Stimulated activated CD8-positive, alpha-beta memory T cell treated with anti-CD3 and anti-CD28 coated beads, Interleukin-15, amount 100 ng/mL, for 24 hours (primary cell): ENCODE measurements at places on chromosomes 5 and 9.

- DNase-seq = no peak
Measured at GRCh38 chr5:33997331-33997983, 10.4 kb downstream of the AMACR start.

DNA sequence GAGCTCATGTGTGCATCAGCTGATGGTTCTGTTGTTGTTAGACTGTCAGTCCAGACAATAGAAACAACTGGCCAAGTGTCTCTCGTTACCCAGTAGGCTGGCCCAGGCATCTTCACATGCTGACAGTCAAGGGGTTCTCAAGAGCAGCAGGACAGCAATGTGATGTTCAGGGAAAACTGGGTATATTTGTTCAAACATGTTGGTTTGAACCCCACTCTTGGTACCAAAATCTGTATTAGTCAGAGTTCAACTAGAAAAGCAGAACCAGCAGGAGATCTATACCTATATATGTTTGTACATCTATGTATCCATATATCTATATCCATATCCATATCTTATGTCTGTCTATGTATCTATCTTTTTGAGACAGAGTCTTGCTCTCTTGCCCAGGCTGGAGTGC, 108.1 kb downstream of the LRRC70 start:
- no peak for DNase-seq

DNA sequence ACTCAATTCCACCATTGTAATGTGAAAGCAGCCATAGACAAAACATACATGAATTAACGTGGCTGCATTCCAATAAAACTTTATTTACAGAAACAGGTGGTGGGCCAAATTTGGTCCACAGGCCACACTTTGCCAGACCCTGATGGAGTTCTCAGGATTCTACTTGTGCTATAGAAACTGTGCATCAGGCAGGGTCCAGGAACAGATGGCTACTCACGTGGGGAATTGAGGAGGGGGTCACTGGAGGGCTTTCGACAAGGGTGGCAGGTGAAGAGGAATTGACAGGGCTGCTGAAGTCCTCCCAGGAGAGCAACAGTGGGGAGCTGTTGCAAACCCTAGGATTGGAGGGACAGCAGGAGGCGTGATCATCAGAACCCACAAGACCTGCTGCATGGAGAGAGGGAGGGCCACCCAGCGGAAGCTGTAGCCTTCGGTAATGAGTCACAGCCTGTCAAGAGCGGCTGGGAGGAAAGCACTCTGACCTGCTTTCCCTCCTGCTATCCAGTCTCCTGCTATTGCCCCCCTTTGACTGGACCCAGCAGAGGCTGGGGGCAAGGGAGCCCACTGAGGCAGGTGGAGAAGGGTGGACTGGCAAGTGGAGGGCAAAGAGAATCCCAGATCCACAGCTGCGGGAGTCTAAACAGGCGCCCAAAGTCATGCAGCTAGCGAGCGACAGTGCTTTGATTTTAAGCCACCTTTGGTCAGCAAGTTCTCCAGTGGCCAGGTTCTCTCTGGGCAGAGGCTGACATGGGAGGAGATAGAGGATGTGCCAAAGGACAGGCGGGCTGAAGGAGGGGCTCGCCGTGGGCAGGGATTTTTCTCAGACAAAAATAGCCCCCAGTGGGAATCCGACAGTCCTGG, 138.3 kb upstream of the SMIM23 start:
- DNase-seq = no peak

GRCh38 chr5:171701100-171701541, 84.5 kb upstream of the SMIM23 start:
- no peak for DNase-seq

- DNase-seq = no peak
Measured at GRCh38 chr5:9454012-9454481, 91.8 kb downstream of the SEMA5A start.

DNA sequence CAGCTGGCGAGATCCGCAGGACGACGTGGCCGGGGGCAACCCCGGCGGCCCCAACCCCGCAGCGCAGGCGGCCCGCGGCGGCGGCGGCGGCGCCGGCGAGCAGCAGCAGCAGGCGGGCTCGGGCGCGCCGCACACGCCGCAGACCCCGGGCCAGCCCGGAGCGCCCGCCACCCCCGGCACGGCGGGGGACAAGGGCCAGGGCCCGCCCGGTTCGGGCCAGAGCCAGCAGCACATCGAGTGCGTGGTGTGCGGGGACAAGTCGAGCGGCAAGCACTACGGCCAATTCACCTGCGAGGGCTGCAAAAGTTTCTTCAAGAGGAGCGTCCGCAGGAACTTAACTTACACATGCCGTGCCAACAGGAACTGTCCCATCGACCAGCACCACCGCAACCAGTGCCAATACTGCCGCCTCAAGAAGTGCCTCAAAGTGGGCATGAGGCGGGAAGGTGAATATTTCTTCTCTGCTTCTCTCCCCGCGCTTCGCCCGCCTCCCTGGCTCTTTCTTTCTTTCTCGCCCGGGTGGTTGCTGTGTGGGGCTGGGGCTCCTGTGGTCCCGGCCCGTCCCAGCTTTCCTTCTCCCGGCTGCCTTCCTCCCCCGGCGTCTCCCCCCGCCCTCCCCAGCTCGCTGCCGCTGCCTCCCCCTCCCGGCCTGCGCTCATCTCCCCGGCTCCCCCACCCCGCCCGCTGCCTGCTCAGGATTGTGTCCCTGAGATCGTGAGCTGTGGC, 2.2 kb downstream of the NR2F1 start:
- no peak for DNase-seq

- no peak for DNase-seq
Measured at GRCh38 chr5:14183187-14183939, 40.2 kb downstream of the TRIO start.

- no peak for DNase-seq
Measured at GRCh38 chr5:156582193-156582598, 255.2 kb downstream of the SGCD start.

- no peak for DNase-seq
Measured at GRCh38 chr5:75510417-75510835, 1.0 kb downstream of the CERT1 start.

- no peak for DNase-seq
Measured at GRCh38 chr9:99745085-99745484, 76.6 kb upstream of the NR4A3 start.
